ENCODE measurements at places on chromosomes 6 and 20.

DNA sequence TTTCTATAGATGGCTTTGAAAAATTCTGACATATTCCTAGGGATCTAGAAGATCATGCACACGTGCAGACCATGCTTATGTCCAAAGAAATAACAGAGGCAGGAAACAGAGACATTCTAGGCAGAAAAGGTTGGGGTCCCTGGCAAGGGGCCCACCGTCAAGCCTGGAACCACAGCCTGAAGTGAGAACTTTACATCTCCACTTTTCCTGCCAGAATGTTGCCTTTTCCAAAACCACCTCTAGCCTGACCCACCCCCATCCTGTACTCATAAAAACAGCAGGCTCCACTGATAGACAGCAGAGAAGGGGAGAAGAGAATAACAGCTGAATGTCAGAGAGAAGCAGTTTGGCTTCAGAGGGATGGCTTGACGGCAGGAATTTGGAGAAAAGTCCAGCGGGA is 257.3 kb upstream of the NT5E start:
- DNase-seq = no peak

GRCh38 chr6:43246301-43247113 is 3.2 kb downstream of the TTBK1 start:
- no peak for DNase-seq

DNA sequence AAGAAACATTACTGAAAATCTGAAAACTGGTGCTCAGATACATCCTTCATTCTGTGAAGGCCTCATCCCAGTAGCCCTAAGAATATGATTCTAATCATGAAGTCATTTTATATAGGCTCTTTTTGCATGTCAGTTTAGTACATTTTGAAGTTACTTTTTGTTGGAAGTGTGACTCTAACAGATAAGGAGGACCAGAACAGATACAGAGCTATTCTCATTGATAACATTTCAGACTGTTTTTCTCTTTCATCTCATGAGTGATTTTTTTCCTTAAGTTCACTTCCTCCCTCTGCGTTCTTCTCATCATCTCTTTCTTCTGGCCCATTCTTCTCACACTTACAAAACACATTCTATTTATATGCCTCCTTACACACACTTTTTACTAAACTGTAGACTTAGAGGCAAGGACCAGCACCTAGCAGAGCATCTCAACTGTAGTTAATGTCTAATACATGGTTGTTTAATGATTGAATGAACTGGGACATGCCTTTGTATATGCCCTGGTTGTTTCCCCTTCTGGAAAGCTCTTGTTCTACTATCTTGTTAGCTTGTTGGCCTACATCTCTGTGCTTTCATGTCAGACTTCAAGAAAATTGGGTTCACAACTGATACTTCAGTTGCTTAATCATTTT is 8.7 kb downstream of the CTNNBL1 start:
- no peak for DNase-seq

DNA sequence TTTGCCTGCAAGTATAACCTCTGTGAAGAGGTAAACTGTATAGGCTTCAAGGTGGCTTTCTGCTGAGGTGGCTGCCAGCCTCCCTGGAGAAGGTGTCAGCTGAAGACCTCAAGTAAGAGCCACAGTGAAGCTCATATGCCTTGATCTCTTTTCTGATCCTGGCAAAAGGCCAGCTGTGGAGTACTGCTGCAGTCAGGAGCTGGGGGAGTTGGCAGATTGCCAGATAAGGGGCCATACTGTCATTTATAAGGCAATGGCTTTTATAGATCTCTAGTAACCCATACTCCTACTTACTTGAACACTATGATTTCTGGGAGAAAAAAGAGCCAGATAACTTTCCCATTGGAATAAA is 8.8 kb upstream of the CEP85L start:
- DNase-seq = no peak

GRCh38 chr20:18223409-18223808 is 64.9 kb upstream of the ZNF133 start:
- DNase-seq = no peak

GRCh38 chr6:44052419-44053023 is 74.7 kb downstream of the MRPL14 start:
- no peak for DNase-seq

DNA sequence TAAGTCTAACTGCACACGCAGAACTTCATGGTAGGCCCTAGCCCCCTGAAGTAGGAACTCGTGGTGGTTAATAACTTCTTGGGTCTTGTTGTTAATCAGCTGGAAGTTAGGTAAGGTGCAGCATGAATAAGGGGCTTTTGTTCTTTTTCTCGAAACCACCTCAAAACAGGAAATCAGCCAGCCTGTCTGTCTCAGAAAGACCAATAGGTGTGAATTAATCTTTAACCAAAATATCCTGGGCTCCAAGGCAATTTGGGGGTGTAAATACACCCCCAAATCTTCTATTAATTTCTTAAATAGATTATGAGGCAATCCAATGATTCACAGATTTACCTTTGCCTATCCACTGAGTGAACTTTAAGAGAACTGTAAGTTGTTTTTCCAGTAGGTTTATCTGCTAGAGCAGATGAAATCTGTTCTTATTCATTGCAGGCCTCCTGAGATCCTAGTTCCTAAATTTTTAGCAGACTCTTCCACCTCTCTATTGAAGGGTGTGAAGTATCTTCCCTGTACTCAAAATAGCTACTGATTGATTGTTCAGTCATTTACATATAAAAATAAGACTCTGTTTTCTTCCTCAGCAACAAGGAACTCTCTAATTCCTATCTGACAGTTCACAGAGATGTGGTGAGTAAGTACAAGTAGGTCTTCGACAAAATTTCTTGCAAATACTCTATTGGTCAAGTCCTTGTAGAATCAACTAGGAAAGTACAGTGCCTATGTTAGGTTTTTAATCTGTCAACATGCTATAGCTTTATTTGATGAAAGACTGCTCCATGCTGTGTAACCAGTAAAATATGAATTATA is 427.1 kb upstream of the NOX3 start:
- DNase-seq = no peak

- no peak for DNase-seq
These were observed 2.4 kb downstream of the LTB start for GRCh38 chr6:31579546-31580437.

All from NCI-H1930 (cell line).